T47D (cell line): ENCODE measurements at places on chromosomes 2 and 18.
A peak's percentile ranks its signal among the peaks of the same experiment; 100 is the strongest.

DNA sequence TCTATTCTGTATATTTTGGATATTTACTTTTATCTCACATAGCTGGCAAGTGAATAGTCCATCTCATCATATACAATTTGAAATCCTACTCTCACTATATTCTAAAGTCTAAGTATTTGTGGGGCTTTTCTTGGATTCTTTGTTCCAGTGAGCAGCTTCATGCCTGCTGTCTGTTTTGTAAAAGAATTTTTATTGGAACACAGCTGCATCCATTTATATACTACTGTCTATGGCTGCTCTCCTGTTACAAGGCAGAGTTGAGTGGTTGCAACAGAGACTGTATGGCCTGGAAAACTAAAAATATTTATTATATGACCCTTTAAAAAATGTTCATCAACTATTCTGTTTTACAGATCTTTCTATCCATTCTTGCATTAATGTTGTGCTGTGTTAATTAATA is 193.3 kb upstream of the KLHL14 start:
- no peak for DNase-seq

DNA sequence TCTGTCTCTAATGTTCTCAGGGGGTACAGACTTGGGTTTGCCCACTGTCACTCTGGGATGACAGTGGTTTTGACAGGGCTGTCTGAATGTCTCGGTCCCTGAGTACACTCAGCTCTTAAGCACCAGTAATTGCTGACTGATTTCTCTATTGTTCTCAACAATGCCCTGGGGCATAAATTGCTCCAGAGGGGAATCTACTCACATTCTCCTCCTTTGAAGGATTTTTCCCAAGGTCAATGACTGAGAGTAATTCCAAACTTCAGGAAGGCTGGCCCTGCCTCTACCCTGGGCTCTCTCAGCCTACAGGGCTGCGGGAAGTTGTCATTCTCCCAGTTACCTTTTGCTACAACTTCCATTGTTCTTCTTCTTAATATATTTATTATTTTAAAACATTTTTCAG is 36.5 kb downstream of the MC2R start:
- no peak for DNase-seq

DNA sequence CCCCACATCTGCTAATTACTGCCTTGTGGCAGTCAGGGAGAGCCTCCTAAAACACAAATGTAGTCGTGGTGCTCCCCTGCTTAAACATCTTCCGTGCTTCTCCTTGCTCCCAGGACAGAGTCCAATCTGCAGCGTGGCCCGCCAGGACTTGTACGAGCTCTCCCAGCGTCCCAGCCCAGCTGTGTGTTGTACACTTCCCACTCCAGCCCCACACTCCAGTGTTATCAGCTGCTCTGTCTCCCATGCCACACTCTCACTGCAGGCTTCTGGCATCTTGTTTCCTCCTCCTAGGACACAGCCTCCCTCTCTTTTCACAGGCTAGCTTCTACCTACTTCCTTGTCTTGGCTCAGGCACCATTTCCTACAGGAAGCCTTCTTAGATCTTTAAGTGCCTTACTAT is 199.4 kb downstream of the ALPK2 start:
- no peak for DNase-seq

- DNase-seq, result no peak
Observed at GRCh38 chr2:156400706-156401678, 35.2 kb upstream of the GPD2 start.

DNA sequence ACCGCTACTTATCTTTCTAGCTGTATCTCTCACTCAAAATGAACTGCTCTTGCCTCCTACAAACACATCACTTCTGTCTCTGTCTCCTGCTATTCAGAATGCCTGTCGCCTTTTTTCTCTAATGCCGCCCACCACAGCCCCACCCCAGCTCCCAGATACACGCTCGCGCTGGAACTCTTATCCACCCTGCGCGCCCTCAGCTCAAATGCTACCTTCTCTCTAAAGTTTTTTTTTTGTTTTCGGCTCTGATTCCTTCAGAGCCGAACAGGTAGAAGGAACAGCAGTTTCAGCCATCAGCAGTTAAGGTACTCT is 3.9 kb upstream of the SOS1 start:
- DNase-seq, result no peak

DNA sequence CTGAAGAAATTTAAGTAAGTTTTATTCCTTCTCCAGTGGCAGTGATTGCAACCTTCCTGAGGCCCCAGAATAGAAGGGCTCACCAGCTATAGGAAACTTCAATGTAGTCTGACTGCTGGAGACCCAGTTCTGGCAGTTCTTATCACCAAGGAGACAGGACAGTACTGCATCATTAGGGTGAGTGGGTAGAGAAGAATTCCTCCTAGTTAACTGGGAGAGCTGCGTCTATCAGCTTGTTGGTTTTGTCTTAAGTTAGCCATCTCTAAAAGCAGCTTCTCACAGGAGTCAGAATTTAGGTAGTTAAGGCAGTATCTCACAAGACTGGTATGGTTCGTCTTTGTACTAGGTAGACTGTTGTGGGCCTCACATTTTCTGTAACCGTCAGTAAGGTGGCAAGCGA is 3.3 kb upstream of the MSTN start:
- no peak for DNase-seq

GRCh38 chr2:230403746-230404145 is 12.3 kb upstream of the SP100 start:
- no peak for DNase-seq

- DNase-seq, result no peak
Observed at GRCh38 chr18:43961722-43962121, 684.4 kb upstream of the SYT4 start.

DNA sequence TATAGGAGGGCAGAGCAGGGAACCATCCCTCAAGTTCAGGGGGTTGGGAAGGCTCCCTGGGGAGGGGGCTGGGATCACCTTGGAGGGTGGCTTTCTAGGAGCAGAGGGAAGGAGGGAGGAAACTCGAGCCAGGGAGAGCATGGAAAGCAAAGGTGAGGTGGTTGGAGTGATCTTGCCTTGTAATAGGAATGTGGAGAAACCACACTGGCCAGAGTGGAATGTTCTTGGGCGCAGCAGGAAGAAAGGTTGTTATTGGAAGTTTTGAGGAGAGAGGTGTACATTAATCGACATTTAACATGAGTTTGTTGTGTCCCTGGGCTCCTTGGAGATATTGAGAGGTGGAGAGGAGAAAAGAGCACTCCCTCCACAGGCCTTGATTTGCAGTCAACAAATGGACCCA is 272.2 kb downstream of the PRKCE start:
- DNase-seq, result peak; percentile 25

GRCh38 chr18:76977684-76978232 is 154.8 kb downstream of the MBP start:
- no peak for DNase-seq

DNA sequence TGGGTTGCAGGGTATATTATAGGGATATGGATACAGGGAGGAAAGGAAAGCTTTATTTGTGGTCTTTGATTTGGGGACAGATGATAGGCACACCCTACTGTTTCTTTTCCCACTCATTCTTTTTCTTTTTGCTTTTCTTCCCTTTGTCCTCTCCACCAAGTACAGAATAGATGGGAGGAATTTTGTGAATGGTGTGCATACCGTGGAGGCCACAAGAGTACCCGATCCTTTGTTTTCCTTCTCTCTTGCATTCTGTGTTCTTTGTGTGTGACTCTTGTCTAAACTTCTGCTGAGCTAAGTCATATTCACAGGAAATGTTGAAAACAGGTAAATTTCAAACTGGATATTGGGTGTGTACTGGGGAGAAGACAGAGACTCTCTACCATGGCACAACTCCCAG is 321.4 kb upstream of the SLC8A1 start:
- no peak for DNase-seq

DNA sequence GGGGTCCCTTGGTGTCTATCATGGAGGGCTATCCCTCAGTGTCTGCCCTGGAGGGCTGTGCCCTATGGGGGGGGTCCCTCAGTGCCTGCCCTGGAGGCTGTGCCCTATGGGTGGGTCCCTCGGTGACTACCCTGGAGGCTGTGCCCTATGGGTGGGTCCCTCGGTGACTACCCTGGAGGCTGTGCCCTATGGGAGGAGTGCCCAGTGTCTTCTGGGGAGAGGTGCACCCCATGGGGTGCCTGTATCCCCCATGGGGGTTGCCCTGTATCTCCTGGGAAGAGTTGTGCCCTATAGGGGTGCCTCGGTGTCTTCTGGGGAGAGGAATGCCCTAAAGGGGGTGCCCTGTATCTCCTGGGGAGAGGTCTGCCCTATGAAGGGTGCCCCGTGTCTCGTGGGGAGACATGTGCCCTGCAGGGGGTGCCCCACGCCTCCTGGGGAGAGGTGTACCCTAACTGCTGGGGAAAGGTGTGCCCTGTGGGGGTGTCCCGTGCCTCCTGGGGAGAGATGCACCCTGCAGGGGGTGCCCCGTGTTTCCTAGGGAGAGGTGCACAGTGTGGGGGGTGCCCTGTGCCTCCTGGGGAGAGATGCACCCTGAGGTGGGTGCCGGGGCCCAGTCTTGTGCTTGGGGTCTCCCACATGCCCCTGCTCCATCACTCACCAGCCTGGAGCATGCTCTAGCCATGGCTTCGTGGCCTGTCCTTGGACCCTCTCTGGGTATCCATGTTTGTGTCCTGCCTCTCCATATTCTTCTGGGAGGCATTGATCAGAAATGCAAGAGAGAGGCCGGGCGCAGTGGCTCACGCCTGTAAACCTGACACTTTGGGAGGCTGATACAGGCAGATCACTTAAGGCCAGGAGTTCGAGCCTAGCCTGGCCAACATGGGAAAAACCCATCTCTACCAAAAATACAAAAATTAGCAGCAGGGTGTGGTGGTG is 215.6 kb downstream of the HDAC4 start:
- no peak for DNase-seq

GRCh38 chr18:75915941-75916623 is 488.6 kb upstream of the SMIM21 start:
- no peak for DNase-seq

DNA sequence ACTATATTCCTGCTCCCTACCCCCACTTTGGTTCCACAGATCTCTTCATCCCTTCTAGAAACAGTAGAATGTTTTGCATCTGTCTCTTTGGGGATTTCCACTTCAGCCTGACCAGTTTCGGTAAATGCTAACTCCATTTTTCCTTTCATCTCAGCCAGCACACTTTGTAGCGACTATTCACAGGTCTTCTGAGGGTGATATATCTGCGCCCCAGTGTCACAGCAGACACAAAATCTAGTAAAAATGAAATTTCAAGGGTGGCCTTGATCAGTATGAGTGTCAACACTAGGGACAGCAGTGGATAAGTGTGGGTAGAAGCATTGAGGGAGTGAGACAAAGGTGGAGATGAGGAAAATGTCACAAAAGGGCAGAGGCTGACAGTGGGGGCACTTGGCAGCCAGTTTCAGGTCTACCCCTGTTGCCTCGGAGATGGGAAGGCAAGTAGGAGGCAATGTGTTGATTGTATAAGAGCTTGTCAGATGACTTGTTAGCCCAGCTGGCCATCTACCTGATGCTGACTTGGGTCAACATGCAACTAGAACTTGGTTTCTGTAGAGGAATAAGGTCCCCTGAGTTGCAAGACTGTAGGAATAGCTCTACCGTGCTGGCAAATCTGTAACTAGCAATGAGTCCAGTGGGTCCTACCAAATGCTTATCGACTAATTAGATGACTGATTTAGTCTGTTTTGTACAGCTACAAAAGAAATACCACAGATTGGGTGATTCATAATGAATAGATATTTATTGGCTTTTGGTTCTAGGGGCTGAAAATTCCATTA is 60.7 kb downstream of the CXCR4 start:
- no peak for DNase-seq

DNA sequence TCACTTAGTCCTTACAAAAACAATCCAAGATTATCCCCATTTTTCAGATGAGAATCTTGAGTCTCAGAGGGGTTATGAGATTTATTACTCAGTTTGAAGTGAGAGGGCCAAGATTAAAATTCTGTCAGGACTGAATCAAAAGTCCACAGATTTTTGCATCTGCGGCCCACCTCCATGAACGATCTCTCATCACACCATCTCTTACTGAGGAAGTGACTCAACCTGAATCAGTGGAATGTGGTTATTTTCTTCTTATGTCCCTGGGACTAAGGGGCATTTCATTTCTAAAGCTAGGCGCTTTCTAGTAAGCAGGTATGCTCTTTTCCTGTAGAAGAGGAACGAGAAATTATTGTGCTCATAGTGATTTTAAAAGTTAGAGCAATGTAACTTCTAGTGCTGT is 360.3 kb upstream of the SPHKAP start:
- DNase-seq, result no peak

DNA sequence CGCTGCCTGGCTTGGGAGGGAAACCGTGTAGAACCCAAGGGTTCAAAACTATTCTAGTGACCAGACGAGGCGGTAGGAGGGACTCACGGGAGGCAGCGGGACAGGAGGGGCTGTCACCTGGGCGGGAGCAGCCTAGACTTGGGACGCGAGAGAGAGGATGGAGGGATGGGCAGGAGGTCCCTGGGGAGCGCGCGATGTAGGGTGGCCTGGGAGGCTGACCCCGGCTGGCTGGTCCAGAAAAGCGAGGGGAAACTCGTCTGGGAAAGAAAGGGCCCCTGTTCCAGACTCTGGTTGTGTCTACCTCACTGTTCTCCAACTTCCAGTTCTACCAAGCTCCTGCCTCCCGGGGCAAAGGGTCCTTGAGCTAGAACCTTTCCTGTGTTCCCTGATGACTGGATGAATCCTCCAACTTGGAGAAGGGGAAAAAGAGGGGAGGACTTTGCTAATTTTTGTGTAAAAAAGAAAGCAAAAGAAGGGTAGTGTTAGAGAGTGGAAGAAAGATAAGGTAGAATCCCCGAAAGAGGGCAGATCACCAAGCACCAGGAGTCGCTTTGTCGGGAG is 1.4 kb downstream of the DOK6 start:
- DNase-seq, result no peak

DNA sequence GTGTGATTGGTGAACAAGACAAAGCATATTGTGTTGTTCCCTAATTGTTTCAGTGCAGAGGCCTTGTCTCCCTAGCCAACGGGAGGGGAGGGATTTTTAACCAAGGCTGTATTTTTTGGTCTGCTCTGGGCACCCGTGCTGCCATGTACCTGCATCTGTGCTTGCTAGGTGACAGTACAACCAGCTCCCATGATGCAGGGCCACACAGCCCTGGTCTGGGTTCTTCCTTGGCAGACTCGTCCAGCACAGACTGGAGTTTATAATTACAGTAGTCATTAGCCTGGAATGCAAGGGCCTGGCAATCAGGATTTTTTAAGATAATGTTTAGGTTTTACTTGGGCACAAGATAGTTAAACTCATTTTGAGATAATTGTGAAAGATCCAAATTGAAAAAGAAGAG is 36.4 kb downstream of the TCF7L1 start:
- DNase-seq, result no peak

DNA sequence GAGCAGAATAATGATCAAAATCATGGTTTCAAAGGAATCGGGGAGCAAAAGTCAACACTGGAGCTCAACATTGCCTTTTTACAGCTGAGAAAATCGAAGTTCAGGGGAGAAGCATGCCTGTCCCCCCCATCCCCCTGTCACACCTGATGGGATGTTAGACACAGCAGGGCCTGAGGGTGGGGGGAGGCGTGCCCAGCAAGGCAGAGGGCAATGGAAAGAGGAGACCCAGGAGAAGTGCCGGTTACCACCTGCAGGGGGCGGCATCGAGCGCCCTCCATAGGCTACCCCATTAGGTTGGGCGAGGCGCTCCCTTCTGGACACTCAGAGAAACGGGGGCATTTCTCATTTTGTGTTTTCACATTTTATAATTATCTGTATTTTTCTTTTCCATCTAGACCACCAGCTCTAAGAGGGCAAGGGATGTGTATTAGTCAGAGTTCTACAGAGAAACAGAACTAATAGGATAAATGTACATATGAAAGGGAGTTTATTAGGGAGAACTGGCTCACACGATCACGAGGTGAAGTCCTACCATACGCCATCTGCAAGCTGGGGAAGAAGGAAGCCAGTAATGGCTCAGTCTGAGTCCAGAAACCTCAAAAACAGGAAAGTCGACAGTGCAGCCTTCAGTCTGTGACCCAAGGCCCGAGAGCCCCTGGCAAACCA is 271.3 kb downstream of the LRATD1 start:
- DNase-seq, result no peak

GRCh38 chr2:128384446-128384845 is 65.8 kb upstream of the HS6ST1 start:
- DNase-seq, result no peak
